Hypothalamus (tissue), 51 donors: ENCODE measurements at places on chromosomes 12 and 14.

GRCh38 chr12:89497005-89497404, 27.6 kb downstream of the GALNT4 start:
- no peak for DNase-seq

GRCh38 chr14:101405171-101405883, 156.0 kb upstream of the DIO3 start:
- no peak for DNase-seq

- DNase-seq: no peak
Measured at GRCh38 chr14:75084513-75084912, 15.1 kb downstream of the ZC2HC1C start.

GRCh38 chr14:75143761-75144527, 17.1 kb upstream of the NEK9 start:
- DNase-seq: no peak

- DNase-seq: no peak
Measured at GRCh38 chr14:64400829-64401459, 12.8 kb downstream of the MTHFD1 start.

- DNase-seq: no peak
Measured at GRCh38 chr12:53383258-53383657, 3.3 kb downstream of the SP1 start.

- DNase-seq: no peak
Measured at GRCh38 chr12:93780101-93780641, 103.0 kb downstream of the CRADD start.
